ENCODE measurements at places on chromosomes 5 and 9. TPM values are rescaled to one million over a fixed set of nuclear protein-coding genes. Genes with fewer than 3 reads are reported as not detected.

CLIC3 gene
- total RNA-seq = not detected

- H3K27me3 ChIP-seq = peaks cover 3% of the 10 kb centered on the region
- no peaks in the 10 kb centered on the region for H3K4me1 ChIP-seq
- H3K36me3 ChIP-seq = no peaks in the 10 kb centered on the region
- H3K27ac ChIP-seq = no peak overlapping the region
- no peak for DNase-seq
These were observed 135.8 kb downstream of the PCSK1 start for GRCh38 chr5:96297290-96297689.

DNA sequence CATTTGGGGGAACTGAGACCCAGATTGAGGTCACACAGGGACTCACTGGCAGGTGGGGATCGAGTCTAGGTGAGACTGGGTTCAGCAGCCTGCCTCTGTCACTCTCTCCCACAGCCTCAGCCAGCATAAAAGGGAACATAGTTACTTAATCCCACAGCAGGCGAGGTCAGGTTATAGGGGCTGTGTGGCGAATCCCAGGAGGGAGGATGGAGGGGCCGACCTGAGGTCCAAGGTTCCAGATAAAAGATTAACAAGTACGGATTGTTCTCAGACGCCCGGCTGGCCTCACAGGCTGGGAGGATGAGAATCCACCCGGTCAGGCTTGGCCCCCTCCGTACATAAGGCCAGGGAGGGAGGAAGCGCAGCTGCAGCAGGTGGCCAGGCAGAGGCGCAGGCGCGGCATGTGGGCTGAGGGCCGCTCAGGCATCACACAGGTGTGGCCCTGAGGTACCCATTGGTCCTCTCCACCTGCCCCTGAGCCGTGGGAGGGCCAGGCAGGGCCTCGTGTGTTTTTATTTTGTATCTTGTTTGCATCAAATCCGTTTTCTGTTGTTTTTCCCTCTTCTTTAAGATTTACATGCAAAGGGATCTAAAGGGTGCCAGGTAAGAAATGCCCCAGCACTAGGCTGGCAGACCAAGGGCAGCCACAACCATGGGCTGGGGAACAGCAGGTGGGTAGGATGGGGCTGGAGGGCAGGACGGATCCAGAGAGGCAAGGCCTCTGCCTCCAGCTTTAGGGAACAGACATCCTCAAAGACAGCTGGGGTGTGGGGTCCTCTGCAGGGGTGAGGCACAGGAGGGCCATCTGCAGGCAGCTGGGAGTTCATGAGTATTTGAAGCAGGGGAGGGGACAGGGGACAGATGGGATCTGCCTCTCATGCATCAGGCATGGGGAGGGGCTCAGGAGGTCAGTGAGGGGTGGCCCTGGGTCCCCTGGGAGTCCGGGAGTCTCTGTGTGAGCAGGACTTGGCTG, 3.6 kb downstream of the SUSD3 start:
- peak overlapping the region; percentile 98 for H3K27ac ChIP-seq
- peaks cover 79% of the 10 kb centered on the region for H3K4me1 ChIP-seq
- DNase-seq = peak; percentile 68
- H3K4me3 ChIP-seq = peak overlapping the region; percentile 90
- H3K27me3 ChIP-seq = no peaks in the 10 kb centered on the region
- H3K36me3 ChIP-seq = peaks cover 32% of the 10 kb centered on the region

LOX gene
- total RNA-seq = 0.04 TPM

ANKRD34B gene
- not detected for total RNA-seq

Data from activated CD4-positive, alpha-beta T cell treated with anti-CD3 and anti-CD28 coated beads for 36 hours (primary cell).